ENCODE measurements at places on chromosomes 6 and 20.

DNA sequence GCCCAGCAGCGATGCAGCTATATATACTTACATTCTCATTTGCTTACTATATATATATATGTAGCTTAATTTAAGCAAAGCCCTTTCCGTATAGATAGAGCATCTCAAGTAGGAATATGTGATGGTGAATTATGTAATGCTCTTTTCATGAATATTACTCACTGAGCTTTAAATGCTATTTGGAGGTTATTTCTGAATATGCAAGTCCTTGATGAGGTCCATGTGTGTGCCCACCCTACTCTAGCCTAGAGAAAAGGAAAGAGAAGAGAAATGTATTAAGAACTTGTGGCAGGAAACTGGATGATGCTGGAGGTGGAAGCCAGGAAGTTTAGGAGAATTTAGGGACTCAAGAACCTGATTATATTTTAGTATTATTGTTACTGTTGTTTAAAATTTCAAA, 63.2 kb downstream of the PHACTR1 start:
- no peak for DNase-seq

DNA sequence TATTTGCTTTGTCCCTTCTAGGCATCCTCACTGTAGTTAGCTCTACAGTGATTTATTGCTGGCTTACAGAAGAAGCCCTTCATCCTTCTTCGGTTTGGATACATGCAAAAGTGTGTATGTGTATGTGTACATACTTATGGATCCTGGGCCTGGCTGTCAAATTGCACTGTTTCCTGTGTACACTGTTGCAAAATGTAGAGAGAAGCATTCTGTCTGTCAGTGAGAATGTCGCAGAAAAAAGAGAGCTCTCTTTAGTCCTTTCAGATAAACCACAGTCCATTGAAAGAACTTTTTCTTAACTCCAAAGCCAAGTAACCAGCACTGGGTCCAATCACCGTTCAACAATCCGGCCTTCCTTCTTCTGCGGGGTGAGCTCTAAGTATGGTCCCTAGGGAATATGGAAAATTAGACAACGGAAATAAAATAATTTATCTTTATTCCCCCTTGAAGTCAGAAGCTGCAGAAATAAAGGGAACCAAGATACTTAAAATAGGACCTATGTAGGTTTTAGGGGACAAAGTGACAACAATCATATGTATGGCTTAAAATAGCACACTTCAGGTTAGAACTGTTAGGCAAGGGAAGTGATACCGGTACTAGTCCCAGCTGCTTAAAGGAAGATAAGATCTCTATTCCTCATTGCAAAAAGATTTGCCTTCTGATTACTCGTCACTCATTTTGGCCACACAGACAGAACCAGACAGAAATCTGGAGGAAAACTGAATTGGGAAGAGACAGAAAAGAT, 107.0 kb downstream of the CD83 start:
- no peak for DNase-seq

DNA sequence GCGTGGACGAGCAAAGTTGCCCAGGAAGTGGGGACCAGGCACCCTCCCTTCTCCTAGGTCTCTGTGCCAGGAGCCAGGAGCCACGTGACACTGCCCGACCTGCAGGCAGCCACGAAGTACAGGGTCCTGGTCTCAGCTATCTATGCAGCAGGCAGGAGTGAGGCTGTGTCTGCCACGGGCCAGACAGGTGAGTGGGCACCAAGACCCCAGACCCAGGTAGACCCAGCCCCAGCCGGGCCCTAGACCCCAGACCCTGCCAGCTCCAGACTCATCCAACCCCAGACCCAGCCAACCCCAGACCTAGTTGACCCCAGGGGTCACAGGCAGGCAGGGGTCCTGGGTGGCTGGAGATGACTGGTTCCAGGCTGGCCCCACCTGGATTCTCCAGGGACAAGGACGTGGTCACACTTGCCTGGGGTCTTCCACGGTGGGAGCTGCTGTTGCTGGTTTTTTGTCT, 21.1 kb downstream of the COL20A1 start:
- no peak for DNase-seq

DNA sequence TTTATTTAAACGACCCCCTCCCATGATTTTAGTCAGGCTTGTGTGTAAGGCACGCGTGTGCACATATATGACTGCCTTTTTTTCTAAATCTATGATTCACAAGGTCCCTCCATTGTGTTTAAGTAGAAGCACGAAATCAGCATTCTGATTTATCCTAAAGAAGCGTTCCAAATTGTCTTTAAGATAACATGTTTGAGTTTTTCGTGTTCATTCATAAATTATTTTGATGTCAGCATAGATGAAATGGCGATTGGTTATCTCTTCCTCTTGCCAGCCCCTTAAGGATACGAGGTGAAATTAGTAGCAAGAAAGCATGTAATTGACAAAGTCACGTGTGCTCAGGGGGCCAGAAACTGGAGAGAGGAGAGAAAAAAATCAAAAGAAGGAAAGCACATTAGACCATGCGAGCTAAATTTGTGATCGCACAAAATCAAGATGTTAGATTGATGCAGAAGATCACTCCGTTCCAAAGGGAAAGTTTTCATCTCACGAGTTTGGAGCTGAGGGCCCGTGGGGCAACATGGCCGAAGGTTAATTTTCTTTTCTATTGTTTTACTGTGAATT, at the start of gene LIN28B:
LIN28B (plus strand) TSS at position 377 of the 564 bp plus-strand sequence; CDS start at position 521, 144 bp downstream.
- peak; percentile 68 for DNase-seq

GRCh38 chr6:124234801-124235200, 431.1 kb downstream of the NKAIN2 start:
- DNase-seq: no peak

All from SHP77 treated with DMSO at 0.1 percent for 48 hours (cell line).